Activated CD4-positive, alpha-beta T cell treated with anti-CD3 and anti-CD28 coated beads, Interleukin-2, amount 50 U/mL, for 24 hours (primary cell): ENCODE measurements at places on chromosomes 4 and X.

DNA sequence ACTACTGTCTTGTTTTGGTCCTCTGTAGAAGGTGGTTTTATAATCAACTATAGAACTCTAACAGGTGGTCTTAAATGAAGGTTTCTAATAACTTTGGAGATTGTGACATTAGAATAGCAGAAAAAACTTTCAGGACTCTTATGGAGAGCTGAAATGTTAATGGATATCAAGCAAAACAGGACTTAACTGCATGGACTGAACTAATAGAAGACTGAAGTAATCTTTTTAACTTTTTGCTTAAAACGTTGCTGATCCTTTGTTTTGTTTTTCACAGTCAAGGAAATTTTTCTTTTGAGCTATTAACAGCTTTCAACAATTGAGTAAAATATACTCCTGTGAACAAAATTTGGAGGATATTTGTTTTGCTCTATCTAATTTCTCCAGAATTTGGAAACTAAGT, 17.2 kb downstream of the NXT2 start:
- no peak for DNase-seq

DNA sequence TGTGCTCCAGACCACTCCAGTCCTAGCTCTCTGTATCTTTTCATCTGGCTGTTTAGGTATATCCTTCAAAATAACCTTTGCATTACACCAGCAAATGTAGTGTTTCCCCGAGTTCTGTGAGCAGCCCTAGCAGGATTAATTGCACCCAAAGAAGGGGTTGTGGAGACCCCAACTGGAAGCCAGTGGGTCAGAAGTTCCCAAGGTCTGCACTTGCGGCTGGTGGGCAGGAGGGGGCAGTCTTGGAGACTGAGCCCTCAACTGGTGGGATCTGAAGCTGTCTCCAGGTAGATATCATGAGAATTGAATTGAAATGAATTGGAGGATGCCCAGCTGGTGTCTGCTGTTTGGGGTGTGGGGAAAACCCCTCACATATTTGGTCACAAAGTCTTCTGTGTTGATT, 1485.3 kb upstream of the TENM3 start:
- DNase-seq: no peak

DNA sequence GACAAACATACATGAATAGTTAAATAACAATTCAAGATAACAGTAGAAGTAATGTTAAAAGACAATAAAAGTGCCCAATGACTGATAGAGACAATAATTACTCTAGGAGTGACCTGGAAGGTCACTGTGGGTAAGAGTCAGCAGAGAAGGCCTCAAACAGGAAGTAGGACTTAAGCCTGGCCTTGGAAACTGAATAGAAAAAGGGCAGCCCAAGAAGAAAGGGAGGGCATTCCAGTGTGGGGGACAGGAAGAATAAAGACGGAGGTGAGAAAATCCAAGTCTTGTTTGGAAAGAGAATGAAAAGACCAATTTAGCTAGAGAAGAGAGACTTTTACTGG, 6.0 kb downstream of the P2RY4 start:
- no peak for DNase-seq

DNA sequence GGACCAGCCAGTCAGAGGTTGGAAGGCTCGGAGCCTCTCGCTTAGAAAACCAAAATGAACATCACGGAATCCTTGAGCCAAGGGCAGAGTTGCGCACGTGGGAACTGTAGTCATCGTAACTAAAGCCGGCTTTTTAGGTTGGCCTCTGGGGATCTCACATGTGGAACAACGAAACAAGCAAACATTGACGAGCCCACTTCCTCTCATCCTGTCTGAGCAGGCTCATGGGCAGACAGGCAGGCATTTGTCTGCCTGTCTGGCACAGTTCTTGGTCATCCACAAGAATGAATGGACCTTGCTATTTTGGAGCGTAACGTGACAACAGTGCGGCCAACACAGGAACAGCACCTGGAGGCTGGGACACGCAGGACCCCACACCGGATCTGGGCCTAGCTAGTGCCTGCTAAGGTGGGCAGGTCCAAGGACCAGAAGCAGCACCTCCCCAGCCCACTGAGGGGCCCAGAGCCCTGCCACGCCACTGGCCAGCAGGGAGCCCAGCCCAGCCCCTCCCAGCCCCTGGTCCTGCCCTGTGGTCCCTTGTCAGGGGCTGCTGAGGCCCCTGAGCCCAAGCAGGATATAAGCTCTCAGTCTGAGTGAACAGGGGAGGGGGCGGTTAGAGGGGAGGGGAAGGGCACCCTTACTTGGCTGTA, 9.2 kb upstream of the TREX2 start:
- no peak for DNase-seq

DNA sequence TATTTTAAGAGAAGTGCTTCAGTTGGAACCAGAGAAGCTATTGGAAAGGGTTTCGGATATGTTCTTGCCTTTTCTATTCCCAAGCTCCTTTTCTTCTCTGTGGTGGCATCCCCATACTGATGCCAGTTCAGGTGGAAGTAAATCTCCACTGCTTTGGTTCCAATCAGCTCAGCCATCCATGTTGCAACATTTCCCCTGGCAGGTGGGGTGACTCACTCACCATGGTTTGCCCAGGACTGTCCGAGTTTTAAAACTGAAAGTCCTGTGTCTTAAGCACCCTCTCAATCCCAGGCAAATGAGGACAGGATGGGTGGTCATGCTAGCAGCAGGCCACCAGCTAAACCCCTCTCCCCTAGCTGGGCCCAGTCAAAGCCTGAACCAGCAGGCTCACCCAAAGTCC, 15.1 kb downstream of the RAI2 start:
- DNase-seq: no peak

DNA sequence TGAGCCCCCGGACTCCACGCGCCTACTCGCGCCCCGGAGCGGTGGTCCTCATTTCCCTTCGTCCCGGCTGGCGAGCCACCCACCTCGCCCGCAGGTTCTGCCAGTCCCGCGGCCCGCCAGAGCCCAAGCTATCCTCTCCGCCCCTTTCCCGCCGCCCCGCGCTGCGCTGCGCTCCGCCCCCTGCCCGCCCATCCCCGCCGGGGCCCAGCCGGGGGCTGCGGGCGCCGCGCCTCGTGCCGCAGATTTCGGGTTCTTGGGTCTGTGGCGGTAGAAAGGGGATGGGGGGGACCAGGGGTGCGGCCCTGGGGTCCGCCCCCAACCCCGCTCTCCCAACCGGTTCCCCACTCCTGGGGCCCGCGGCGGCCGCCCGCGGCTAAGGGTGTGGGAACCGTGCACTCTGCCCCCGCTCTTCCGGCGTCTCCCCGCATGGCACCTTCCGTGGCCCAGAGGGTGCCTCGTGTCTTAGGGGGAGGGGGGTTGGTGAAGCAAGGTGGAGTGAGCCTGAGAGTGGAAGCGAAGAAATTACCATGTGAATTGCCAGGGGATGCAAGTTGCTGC, 650.8 kb upstream of the DIPK2B start:
- peak; percentile 43 for DNase-seq

GRCh38 chr4:8414377-8414776, 26.1 kb downstream of the ACOX3 start:
- DNase-seq: no peak

GRCh38 chr4:103091601-103092223, 7.9 kb downstream of the BDH2 start:
- peak; percentile 23 for DNase-seq

GRCh38 chr4:185541251-185541727, 6.0 kb upstream of the PDLIM3 start:
- DNase-seq: no peak
